ENCODE measurements at places on chromosomes 6 and 20.

DNA sequence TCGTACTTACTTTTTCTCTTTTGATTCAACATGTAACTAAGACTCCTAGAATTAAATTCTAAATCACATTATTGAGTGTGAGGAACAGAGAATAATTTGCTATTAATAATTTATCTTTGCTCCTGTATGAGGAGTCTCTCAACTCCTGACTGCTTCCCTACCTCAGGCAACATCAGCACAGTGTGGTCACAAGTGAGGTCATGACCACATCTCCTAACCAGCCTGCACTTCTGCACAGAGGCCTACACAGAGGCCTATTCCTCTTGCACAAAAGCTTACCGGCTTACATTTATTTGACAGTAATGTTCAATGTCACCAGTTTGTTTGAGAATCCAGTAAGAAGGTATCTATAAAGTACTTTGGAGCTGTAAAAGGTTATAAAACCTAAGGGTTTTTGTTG is 637.4 kb upstream of the MARCKS start:
- DNase-seq, result no peak

DNA sequence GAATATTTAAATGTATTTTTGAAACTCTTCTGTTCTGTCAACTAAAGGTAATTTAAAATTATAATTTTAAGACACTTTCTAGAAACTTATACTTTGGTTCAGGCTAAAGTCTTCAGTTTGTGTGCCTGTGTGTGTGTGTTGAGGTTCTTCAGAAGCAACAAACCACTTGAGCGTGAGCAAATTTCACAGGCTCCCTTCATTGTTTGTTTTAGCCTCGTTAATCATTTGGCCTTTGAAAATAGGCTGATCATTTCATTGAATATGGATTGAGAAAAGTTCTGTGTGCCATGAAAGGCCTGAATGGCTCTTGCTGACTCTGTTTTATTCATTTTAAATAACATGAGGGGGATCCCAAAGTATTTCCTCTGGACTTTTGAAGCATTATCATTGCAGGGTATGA is 420.1 kb downstream of the CDKAL1 start:
- no peak for DNase-seq

GRCh38 chr20:3652676-3653596 is 10.3 kb downstream of the GFRA4 start:
- no peak for DNase-seq

GRCh38 chr20:13274275-13274861 is 53.3 kb downstream of the ISM1 start:
- DNase-seq, result peak; percentile 76

- DNase-seq, result no peak
Observed at GRCh38 chr6:93918258-93918657, 498.9 kb upstream of the EPHA7 start.

GRCh38 chr20:25586877-25587276 is 1.5 kb upstream of the NINL start:
- DNase-seq, result no peak

GRCh38 chr6:115004204-115004603 is 661.4 kb upstream of the HS3ST5 start:
- no peak for DNase-seq

GRCh38 chr6:7819431-7820015 is 91.1 kb downstream of the TXNDC5 start:
- DNase-seq, result no peak

GRCh38 chr6:75196081-75196687 is 9.7 kb downstream of the COL12A1 start:
- DNase-seq, result no peak

GRCh38 chr6:24880451-24880850 is 55.3 kb downstream of the RIPOR2 start:
- no peak for DNase-seq

DNA sequence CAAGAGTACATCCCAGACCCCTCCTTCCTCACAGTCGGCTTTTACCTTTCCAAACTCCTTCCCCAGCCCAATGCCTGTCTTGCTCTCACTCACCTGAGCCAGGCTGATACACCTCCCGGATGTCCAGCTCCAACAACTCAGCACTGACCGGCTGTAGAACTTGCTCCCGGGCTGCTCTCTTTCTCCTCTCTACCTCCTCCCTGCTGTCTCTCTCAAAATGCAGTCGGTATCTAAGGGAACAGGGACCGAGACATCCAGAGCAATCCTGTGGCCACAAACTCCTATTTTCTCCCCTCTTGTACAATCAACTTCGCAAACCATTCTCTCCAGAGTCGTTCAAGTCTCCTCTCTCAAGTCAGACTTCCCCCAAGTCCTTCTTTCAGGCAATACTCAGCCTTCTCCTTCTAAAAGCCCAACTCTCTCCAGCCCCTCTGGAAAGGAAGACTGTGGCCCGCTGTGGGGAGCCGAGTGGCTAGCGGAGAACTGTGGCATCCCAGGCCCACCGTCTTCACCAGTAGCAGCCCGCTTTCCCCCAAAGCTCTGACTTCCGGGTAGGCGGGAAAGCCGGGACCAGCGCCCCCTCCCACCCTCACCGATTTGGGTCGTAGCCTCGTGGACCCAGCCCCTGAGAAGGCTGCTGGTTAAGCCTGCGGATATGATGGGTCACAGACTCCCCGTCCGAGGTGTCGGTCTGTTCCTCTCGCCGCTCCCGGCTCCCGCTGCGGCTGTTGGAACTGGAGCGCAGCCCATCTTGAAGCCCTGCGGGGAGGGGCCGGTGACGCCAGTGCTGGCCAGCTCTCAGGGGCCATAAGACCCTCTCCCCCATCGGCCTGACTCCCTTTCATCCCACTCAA is 1.1 kb downstream of the GNL1 start:
- peak; percentile 83 for DNase-seq

GRCh38 chr6:139473231-139473701 is 98.8 kb upstream of the CITED2 start:
- peak; percentile 57 for DNase-seq

DNA sequence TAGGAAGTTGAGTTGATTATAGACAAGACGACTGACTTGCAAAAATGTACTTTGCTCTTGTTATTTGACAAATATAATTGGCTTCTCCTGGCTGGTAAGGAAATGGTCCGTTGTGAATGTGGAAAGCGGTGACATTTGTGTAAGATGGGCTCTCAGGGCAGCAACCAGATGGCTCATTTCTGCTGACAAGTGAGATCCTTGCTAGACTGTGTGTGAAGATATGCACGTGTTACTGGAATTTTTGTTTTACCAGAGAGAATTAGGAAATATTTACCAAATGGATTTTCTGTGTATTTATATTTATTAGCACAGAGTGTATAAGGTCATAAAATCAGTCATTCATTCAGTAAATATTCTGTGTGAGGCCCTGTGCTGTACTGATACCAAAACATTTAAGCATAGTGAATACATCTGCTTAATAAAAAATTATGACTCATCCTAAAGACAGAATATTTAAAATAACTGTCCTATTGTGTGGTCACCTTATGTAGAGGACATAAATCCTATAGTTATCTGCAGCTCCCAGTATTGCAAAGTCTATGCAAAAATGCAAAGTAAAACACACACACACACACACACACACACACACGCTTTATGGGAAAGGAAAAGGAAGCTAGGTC is 109.9 kb upstream of the ASF1A start:
- no peak for DNase-seq

GRCh38 chr6:166437661-166438060 is 54.9 kb upstream of the MPC1 start:
- DNase-seq, result no peak

DNA sequence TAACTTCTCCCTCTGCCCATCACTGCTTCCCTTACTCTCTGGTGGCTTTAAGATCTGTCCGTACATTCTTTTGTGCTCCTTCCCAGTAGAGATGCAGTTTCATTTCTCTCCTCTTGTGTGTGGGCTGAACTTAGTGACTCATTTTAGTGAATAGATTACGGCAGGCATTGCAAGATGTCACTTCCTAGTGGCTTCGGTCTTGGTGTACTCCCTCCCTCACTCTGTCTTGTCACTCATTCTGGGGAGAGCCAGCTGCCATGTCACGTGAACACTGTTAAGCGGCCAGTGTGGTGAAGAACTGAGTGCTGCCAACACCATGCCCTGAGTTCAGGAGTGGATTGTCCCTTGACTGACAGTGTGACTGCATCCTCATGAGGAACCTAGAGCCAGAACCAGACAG is 115.9 kb downstream of the OTOR start:
- no peak for DNase-seq

DNA sequence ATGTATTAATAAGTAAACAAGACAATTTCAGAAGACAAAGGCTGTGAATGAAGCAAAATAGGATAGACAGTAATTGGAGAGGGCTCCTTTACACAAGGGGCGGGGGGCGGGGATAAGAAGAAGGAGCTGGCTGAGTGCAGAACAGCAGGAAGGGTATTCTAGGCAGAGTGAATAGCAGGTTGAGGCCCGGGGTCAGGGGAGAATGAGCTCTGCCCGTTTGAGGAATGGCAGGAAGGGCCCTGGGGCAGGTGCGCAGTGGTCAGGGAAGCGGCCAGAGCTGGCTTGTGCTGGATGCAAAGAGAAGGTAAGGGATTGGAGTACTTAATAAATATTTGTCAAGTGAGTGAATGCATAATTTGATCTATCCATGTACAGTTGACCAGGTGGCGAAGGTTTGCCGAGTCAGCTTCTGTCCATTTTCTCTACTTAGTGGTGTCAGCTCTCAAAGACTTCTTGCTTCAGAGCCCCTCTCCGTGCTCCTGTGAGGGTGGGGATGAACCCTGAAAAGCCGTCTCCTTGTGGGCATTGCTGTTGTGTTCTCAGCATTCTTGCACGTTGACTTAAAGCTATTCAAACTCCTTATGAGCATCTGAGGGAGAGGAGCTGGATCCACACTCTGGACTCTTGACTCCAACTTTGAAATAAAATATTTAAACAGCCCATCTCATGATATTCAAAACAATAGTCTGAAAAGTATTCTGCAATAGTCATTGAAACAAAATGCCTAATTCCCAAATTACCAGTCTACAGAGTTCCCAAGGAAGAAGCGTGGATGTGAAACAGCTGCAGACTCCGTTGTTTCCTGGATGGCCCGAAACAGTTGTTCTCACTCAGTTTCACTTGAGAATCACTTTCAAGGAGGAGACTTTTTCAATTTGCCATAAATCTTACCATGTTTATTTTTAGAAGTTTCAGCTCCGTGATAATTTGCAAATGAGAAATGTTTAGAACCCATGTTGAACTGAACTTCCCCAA is 105.1 kb downstream of the EDN3 start:
- peak; percentile 68 for DNase-seq

GRCh38 chr20:4322499-4322898 is 307.1 kb upstream of the RNF24 start:
- no peak for DNase-seq

GRCh38 chr20:36126836-36127527 is 27.6 kb upstream of the EPB41L1 start:
- DNase-seq, result peak; percentile 83

DNA sequence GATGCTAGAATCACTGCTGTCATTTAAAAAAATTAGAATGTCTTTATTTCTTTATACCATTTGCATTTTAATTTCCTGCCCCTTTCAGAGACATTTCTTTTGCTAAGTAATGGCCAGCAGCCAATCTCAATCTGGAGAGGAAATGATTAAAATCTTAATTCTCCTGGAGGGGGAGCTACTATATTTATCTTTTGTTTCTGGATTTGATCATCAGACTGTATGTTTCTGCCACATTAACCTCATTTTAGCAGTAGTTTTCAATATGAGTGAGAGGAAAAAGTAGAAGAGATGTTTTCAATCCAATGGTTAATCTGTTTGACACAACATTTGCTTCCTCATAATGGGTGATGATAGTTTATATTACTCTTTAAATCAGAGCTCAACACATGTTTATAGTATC is 138.0 kb downstream of the FUT9 start:
- DNase-seq, result no peak

- DNase-seq, result no peak
Observed at GRCh38 chr6:31243508-31243907, 28.4 kb downstream of the HLA-C start.

DNA sequence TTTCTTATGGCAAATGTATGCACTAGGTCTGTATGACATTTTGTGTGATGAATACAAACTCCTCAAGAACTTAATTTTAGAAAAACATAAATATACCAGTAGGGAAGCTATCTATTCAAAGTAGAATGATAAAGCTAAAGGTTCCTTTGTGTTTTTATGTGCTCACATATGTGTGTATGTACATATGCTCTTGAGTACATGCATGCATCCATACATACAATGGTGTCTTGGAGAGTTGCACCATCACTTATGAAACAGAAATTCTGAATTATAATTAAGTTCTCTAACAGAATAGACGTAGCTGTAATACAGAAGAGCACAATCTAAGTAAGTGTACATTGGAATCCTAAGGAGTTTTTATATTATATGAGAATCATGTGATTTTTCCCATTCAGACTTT is 2.3 kb downstream of the NKAIN2 start:
- DNase-seq, result no peak

DNA sequence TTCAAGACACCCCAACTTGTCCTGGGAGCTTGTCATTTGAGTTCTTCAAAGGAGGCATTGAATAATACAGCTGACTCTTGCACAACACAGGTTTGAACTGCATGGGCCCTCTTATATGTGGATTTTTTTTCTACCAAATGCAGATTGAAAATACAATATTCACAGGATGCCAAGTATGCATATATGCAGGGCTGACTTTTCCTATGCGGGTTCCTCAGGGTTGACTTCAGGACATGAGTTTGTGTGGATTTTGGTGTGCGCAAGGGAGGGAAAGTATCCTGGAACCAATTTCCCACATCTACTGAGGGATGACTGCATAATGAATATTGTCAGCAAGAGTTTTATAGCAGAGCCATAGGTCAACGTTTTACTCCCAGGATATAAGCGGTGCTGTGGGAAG is 70.0 kb upstream of the RALY start:
- no peak for DNase-seq

- no peak for DNase-seq
Observed at GRCh38 chr6:95948324-95948723, 67.5 kb upstream of the FUT9 start.

GRCh38 chr6:127956260-127956888 is 55.5 kb upstream of the THEMIS start:
- peak; percentile 11 for DNase-seq

DNA sequence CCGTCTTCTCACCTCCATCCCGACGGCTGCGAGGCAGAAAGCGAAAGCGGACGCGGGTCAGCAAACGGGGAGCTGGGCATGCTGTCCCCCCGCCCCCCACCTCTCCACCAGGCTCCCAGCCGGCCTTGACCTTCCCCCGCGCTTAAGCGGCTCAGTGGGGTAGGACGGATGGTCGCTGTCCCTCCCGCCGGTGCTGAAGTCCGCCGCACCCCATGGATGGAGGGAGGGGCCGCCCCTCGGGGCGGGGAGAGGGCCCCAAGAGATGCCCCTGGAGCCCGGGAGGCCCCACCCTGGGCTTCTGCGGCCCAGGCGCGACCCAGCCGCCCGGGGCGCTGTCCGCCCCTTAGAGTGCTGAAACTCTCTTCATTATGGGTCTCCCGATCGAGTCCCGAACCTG is at the start of gene KCNB1:
KCNB1 (minus strand) TSS at position 48 of the 397 bp plus-strand sequence. CDS start 188 bp downstream, outside the sequence.
- peak; percentile 96 for DNase-seq

- no peak for DNase-seq
Observed at GRCh38 chr20:7207186-7207798, 439.8 kb downstream of the BMP2 start.

GRCh38 chr6:24606200-24606930 is 39.6 kb downstream of the KIAA0319 start:
- no peak for DNase-seq
